ENCODE measurements at places on chromosomes 2 and 18. TPM values are rescaled to one million over a fixed set of nuclear protein-coding genes. Genes with fewer than 3 reads are reported as not detected.

Gene SIX3
- total RNA-seq = not detected

DNA sequence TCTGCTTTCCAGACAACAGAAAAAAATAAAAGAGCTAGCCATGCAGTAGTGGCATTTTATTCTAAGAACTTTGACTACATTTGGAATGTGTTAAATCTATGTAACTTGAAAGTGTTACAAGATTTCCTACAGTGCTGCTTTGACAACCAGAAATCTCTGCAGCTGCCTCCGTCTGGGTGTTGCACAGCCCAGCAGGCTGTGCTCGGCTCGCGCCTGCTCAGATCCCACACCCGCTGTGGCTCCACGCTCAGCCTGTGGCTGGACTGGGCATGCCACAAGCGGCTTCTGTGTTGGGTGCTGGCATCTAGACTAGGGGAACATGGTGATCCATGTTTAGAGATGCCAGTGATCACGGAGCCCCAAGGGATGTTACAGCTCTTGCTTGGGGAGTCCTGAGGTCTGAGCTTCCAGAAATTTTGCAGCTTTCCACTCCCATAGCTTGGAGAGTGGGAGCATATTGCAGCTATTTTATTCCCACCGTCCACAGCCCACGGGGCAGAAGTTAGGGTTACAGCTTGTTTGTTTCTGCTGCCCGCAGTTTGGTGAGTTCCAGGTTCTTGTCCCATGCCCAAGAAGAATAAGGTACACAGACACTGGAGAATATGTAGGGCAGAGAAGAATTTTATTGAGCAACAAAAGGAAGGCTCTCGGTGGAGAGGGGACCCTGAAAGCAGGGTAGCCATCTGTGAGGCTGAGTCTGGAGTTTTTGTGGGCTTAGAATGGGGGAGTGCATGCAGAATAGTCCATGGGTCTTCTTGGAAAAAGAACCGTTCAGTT lies 44.1 kb downstream of the FAM171B start:
- DNase-seq = no peak

DNA sequence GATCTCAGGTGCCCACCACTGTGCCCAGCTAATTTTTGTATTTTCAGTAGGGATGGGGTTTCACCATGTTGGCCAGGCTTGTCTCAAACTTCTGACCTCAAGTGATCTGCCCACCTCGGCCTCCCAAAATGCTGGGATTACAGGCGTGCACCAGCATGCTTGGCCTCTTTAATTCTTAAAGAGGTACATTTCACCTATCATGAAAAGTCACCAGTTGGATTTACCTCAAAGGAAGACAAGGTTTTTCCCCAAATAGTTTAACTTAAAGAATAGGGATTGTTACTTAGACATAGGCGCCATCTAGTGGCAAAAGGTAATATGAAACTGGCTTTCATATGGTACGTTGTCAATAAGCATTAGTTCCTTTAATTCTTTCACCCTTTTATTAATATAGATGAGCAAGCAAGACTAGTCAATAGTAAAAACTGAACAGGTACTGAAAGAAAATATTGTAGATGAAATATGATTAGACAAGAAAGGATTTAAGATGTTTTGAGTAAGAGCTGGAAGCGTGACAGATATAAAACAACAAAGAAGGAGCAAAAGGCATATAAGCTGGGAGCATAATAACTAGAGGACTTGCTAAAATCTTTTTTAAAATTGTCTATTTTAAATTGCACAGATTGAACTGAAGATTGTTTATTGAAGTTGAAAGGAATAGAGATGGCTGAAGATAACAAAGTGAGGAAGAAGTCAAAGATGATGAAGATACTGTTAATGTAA lies 35.0 kb upstream of the PSMD14 start:
- DNase-seq = no peak

Gene FHL2
- 87.5 TPM for total RNA-seq

Gene DAW1
- total RNA-seq = not detected

Gene PTH2R
- not detected for total RNA-seq

DNA sequence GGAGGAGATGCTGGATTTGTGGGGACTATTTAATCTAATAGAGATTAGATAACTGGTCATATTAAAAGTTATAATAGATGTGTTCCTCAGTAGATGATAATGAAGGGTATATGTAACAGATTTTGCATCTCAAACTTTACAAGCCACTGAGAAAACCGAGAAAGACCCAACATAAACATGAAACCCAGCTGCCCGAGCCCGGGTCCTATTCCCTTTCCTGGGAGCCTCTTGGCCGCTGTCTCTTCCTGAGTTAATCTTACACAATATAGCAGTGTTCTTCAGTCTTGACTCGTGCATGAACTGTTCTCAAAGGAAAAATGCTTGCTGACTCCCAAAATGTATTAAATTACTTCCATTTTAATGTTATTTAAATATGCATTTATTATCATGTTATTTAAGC lies 94.5 kb downstream of the COPS8 start:
- no peak for DNase-seq

Gene PASK
- 4.4 TPM for total RNA-seq

- DNase-seq = no peak
Observed at GRCh38 chr2:160372010-160372356, 121.6 kb downstream of the RBMS1 start.

DNA sequence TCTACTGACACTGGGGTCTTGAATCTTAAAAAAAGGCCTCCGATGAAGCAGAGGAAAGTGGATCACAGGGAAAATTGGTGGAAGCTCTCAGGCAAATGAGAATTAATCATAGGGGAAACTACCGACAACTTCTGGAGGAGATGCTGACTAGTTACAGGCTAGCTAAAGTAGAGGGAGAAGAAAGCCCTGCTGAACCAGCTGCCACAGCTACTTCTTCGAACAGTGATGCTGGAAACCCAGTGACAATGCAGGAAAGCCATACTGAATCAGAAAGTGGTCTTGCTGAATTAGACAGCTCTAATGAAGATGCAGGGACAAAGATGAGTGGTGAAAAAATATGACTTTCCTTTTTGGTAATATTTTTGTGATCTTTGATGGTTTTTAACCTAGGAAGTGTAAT lies 44.9 kb upstream of the SLC3A1 start:
- DNase-seq = no peak

Gene CYRIA
- total RNA-seq = 15.3 TPM

Gene SERPINB4
- not detected for total RNA-seq

Gene REG3A
- total RNA-seq = not detected

DNA sequence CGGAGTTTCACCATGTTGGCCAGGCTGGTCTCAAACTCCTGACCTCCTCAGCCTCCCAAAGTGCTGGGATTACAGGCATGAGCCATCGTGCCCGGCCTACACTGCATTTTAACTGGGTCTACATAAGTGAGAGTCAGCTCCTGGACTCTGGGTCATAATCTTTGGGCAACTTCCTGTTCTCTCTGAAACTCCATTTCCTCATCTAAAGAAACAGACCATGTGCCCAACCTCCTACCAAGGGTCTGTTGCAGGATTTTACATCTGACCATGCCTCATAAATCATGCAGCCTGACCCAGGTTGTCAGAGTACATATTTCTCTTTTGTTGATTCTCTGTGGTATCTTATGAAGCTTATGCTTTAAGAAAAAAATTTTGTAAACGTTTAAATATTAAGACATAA lies 280.4 kb downstream of the ALPK2 start:
- DNase-seq = no peak
